ENCODE measurements at places on chromosomes 2 and 18. TPM values are rescaled to one million over a fixed set of nuclear protein-coding genes. Genes with fewer than 3 reads are reported as not detected.

The RGPD3 gene
- total RNA-seq, result 0.05 TPM

The UNC80 gene
- total RNA-seq, result not detected

The CD8B2 gene
- total RNA-seq, result not detected

- DNase-seq, result no peak
Observed at GRCh38 chr2:144267239-144267638, 252.7 kb downstream of the ZEB2 start.

DNA sequence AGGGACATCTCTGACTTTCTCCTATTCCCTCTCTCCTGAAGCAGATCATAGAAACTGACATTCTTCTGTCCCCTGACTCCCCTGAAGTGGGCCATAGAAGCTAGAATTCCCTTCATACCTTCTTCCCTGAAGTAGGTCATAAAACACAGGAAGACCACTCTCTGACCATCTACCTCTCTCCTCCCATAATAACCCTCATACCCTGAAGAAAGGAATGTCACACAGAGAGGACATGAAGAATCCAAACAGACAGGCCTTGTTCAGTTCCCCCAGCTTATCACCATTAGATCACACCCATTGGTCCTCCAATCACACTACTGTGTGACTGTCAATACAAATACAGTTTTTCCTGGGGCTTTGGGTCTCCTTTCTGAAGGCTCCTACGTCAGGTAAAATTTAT, 347.1 kb downstream of the DLGAP1 start:
- no peak for DNase-seq

Data from HFFc6 (cell line).